ENCODE measurements at places on chromosomes 7 and 10. TPM values are rescaled to one million over a fixed set of nuclear protein-coding genes. Genes with fewer than 3 reads are reported as not detected.

Gene GRIFIN
- not detected for total RNA-seq

Gene TMEM168
- total RNA-seq, result 14.8 TPM

Gene GRM3
- total RNA-seq, result 1.9 TPM

Gene DPYSL4
- total RNA-seq, result 23.9 TPM

Gene IGFBP1
- not detected for total RNA-seq

Gene SLC29A3
- total RNA-seq, result 8.3 TPM

Gene PKD2L1
- total RNA-seq, result not detected

Gene CYP2E1
- 2.2 TPM for total RNA-seq

Gene GRK5
- total RNA-seq, result 0.74 TPM

Gene ADCK2
- total RNA-seq, result 14.4 TPM

Gene SUPV3L1
- 31.2 TPM for total RNA-seq

- DNase-seq, result no peak
Observed at GRCh38 chr7:101265622-101266516, 21.0 kb upstream of the FIS1 start.

DNA sequence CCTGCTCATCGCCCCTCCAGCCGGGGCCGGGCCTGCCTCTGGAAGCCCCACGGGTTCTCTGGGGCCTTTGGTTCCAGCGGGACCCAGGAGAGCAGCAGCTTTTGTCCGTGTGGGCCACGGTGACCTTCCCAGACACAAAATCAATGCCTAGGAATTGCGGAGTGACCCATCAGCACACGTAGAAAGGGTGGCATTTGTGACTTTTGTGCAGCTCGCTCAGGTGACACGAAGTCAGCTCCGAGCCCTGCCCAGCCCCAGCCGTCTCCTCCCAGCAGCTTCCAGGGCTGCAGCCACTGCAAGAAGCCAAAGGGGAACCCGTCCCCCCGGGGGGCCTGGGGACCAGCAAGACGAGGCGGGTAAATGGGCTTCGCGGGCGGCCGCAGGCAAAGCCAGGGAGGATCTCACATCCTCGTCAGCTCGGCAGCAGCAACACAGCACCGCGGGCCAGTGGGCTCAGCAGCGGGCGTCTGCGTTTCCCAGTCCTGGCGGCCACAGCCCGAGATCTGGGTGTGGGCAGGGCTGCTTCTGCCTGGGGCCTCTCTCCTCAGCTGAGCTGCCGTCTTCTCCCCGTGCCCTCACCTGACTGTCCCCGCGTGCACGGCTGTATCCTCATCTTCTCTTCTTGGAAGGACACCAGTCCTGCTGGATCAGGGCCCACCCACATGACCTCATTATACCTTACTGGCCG lies 88.5 kb downstream of the PAXIP1 start:
- DNase-seq, result peak; percentile 49

GRCh38 chr7:55520426-55521140 lies 51.7 kb downstream of the VOPP1 start:
- DNase-seq, result no peak

- no peak for DNase-seq
Observed at GRCh38 chr10:122774231-122774630, 71.4 kb downstream of the CUZD1 start.

- no peak for DNase-seq
Observed at GRCh38 chr10:30219971-30220751, 128.9 kb downstream of the MTPAP start.

GRCh38 chr7:98352621-98353020 lies 48.3 kb downstream of the BAIAP2L1 start:
- no peak for DNase-seq

DNA sequence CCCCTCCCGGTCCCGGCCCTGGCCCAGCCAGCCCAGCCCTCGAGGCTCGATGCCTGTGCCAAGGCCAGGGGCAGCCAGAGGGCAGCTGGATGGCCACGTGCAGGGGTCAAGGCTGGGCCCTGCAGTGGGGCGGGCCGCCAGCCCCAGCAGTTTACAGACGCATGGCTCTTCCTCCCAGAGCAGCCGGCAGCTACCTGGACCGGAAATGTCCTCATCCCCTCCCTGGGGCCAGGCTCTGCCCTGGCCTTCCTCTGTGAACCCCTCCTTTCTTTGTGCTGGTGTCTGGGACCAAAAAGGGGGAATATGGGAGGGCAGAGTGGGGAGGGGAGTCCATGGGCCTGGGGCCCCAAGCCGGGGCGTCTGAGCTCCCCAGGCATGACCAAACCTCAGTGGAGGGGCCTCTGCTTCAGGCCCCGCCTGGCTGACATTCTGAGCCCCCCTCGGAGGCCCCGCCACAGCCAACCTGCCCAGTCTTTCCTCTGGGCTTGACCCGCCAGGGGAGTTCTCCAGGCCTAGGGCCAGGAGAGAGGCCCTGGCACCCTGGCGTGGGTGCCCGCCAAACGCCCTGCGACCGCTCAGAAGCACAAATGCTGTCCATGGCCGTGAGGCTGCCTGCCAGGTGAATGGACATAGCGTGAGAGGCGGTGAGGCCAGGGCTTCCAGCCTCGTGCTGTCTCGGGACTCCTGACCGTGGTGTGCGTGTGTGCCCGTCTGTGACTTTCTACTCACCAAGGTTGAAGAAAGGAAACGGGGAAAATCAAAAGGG lies 24.7 kb upstream of the AMZ1 start:
- no peak for DNase-seq

GRCh38 chr10:118332236-118332635 lies 9.9 kb downstream of the FAM204A start:
- DNase-seq, result peak; percentile 21

GRCh38 chr7:83824214-83824613 lies 175.3 kb upstream of the SEMA3E start:
- no peak for DNase-seq

GRCh38 chr10:57579926-57580325 lies 687.8 kb downstream of the IPMK start:
- peak; percentile 86 for DNase-seq

DNA sequence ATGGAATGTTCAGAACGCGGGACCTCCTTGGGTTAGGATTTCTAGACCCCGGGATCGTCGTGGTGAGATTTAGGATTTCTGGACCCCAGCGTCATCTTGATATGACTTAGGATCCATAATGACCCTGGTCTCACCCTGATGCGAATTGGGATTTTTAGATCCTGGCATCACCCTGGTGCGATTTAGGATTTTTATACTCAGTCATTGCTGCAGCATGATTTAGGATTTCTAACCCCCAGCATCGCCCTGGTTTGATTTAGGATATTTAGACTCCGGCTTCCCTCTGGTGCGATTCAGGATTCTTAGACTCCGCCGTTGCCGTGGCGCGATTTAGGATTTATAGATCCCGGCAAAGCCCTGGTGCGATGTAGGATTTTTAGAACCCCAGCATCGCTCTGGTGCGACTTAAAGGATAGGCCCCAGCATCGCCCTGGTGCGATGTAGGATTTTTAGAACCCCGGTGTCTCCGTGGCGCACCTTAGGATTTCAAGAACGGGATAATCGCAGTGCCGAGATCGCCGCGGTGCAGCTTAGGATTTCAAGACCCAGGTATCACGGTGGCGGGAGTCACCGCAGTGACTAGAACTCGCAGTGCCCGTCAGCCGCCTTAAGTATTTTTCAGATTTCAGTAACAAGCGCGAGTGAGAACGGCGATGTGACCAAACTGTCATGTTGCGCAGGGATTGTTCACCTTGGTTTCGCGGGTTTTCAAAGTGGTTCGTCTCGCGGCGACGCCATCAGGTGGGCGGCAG lies 814 bp downstream of the MEST start:
- peak; percentile 23 for DNase-seq

- no peak for DNase-seq
Observed at GRCh38 chr10:112735041-112735695, 214.9 kb upstream of the TCF7L2 start.

- no peak for DNase-seq
Observed at GRCh38 chr7:94513565-94513860, 3.9 kb downstream of the CASD1 start.

DNA sequence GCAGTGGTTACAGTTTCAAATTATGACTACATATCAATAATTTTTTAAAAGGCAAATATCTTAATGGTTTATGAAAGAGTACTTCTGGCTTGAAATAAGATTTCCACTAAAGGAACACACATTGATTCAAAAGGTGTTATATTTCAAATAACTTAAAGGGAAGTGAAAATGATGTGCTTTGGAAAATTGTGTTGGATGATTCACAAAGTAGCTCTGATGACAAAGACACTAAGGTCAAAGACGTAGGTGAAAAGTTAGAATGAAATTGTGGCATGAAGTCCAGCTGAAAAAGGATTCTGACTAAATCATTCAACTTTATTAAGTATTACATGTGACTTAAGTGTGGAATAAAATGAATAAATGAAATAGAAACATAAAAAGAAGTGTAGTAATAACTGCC lies 20.8 kb upstream of the OR2A5 start:
- no peak for DNase-seq

GRCh38 chr7:3371601-3372000 lies 70.5 kb downstream of the SDK1 start:
- DNase-seq, result no peak

All from GM23338 (cell line).